A549 (cell line): ENCODE measurements at places on chromosomes 1 and 21.
A peak's percentile ranks its signal among the peaks of the same experiment; 100 is the strongest.

GRCh38 chr1:38084700-38085099 lies 38.1 kb upstream of the POU3F1 start:
- DNase-seq, result no peak

GRCh38 chr1:202056644-202057334 lies 46.4 kb downstream of the ELF3 start:
- peak; percentile 98 for DNase-seq

DNA sequence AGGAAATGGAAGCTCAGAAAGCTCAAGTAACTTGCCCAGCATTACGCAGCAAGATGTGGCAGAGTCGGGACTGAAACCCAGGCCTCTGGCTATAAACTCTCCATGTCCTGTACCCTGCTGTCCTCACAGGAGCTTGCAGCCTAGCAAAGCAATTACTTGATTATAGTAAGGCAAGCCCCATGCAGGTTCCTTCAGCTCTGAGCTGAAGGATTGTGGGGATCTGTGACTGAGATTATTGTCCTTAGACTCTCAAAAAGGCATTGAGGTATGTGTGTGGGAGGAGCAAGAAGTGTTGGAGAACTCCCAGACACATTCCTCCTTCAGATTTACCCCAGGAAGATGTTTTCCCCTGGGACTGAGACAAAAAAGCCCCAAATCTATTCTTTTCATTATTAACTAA lies 124.0 kb upstream of the SPATA6 start:
- no peak for DNase-seq

DNA sequence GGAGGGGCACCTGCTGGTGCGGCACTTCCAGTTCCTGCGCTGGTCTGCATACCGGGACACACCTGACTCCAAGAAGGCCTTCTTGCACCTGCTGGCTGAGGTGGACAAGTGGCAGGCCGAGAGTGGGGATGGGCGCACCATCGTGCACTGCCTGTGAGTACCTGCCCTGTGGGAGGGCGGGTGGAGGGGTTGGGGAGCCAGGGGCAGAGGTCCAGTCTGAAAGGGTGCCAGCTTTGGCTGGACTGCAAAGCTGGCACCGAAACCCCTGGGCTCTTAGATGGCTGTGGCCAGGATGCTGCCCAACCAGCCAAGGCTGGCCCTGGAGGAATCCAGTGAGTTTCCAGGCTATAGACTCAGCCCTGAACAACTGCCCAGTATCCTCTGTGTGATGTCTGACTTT lies 87.3 kb downstream of the PTPRU start:
- DNase-seq, result no peak

GRCh38 chr1:201379733-201380242 lies 2.3 kb upstream of the TNNT2 start:
- DNase-seq, result no peak

DNA sequence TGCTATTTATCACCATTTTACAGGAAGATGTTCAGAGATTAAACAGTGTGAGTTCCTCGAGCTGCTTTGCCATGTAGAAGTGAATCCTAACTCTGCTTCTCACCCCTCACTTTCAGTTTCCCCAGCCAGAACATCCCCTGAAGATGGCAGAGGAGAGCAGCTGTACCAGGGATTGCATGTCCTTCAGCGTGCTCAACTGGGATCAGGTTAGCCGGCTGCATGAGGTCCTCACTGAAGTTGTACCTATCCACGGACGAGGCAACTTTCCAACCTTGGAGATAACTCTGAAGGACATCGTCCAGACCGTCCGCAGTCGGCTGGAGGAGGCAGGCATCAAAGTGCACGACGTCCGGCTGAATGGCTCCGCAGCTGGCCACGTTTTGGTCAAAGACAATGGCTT lies 16.9 kb downstream of the TENT5C start:
- no peak for DNase-seq

DNA sequence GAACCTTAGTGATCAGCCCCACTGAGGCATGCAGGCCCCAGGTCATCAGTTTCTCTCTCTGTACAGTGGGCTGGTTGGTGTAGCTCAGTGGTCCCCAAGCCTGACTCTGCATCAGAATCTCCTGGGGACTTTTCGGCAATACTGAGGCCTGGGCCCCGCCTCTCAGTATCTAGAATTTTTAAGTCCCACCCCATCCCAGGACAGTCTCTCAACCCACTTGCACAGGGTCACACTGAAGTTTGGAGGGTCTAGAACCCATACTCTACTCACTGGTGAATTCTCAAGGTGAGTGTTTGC lies 216.4 kb downstream of the MATN1 start:
- DNase-seq, result no peak

DNA sequence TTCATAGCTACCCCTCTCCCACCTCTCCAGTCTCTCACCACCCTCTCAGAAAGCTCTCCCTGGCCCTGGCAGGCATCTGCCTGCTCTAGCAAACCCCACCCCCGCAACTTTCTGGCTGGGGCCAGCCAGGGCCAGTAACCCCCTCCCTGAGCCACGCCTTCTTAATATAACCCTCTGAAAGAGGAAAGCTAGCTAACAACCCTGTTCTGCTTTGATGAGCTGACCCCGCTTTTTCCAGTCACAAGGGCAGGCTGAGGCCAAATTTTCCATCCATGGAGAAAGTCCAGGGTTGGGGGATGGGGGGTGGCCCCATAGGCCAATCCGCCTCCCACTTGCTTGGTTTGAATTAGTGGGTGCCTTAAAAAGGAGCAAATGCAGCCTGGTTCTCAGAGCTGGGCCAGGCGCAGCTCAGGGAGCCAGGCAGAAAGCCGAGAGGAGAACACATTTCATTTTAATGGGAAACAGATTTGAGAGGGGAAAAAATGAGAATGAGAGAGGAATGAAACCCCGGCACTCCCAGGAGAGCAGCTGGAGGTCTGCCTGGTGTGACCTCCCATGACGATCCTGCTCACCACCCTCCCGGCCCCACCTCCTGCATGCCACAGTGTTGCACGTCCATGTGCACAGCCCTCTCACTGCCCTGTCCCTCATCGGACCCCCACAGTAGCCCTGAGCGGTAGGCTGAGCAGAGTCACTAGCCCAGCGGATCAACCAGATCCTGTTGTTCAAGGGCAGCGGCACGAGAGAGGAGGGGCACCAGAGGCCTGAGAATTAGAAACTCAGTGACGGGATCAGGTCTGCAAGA lies 62.3 kb downstream of the OPTC start:
- DNase-seq, result no peak

- no peak for DNase-seq
Observed at GRCh38 chr1:203346060-203346768, 4.7 kb downstream of the FMOD start.

GRCh38 chr1:28112388-28113241 lies 24.2 kb upstream of the EYA3 start:
- DNase-seq, result no peak
